Progenitor cell of endocrine pancreas (in vitro differentiated cells): ENCODE measurements at places on chromosomes 6 and 20. TPM values are rescaled to one million over a fixed set of nuclear protein-coding genes. Genes with fewer than 3 reads are reported as not detected.

The MEI4 gene
- 1.9 and 2.6 TPM in 2 replicates for total RNA-seq

- no peaks in the 10 kb centered on the region for H3K27me3 ChIP-seq
- H3K36me3 ChIP-seq: peaks cover 3% of the 10 kb centered on the region
- DNase-seq: no peak
- H3K27ac ChIP-seq: no peak overlapping the region
These were observed 45.2 kb downstream of the PPP1R3G start for GRCh38 chr6:5130135-5130866.

DNA sequence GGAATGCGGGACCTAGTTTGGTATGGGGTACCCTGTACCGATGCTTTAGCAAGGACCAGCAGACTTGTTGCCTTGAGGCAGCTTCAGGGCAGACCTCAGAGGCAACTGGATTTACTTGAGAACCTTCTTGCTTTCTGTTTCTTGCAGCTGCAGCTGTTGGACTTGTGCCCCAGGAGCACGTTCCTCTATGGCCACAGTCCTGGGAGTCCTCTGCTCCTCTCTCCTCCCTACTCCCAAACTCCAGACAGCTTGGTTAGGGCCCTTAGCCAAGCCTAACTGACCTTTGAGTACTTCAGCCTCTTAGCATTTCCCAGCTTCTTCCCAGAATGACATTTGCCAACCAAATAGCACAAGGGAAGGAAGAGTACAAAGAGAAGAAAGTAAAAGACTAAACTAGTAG, 34.7 kb downstream of the GHRH start:
- no peaks in the 10 kb centered on the region for H3K27me3 ChIP-seq
- no peak for DNase-seq
- H3K4me1 ChIP-seq: no peaks in the 10 kb centered on the region
- H3K4me3 ChIP-seq: no peak overlapping the region
- peaks cover 22% of the 10 kb centered on the region for H3K36me3 ChIP-seq

DNA sequence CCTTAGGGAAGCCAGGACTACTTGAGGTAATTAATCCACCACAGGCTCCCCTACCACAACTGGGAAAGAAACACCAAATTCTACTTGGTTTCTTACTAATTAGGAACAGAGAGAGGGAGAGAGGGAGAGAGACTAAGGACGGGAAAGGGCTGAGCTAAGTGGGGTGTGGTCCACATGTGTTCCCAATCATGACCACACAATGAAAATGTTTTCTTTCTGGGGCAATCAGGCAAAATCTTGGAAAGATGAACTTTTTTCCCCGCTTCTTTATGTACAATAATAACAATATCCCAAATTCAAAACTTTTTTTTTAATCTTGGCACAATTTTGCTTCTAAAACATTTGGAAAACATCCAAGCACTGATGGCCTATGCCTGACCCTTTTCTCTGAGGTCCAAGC, 734.4 kb downstream of the MAFB start:
- peaks cover 3% of the 10 kb centered on the region for H3K27me3 ChIP-seq
- no peak overlapping the region for H3K27ac ChIP-seq
- H3K36me3 ChIP-seq: no peaks in the 10 kb centered on the region
- no peak overlapping the region for H3K4me3 ChIP-seq
- no peaks in the 10 kb centered on the region for H3K4me1 ChIP-seq
- no peak for DNase-seq

GRCh38 chr6:167058261-167058660, 59.1 kb downstream of the CEP43 start:
- no peak overlapping the region for H3K27ac ChIP-seq
- H3K4me1 ChIP-seq: no peaks in the 10 kb centered on the region
- H3K4me3 ChIP-seq: no peak overlapping the region
- no peak for DNase-seq

The SLC25A27 gene
- total RNA-seq: 31.9 TPM in 2 replicates

GRCh38 chr20:51335329-51335841, 207.1 kb downstream of the NFATC2 start:
- peaks cover 5% of the 10 kb centered on the region for H3K27me3 ChIP-seq
- H3K4me1 ChIP-seq: no peaks in the 10 kb centered on the region
- no peak overlapping the region for H3K4me3 ChIP-seq
- DNase-seq: no peak
- H3K27ac ChIP-seq: no peak overlapping the region
- no peaks in the 10 kb centered on the region for H3K36me3 ChIP-seq

The EPPIN gene
- total RNA-seq: not detected in 2 replicates

- DNase-seq: no peak
- H3K4me1 ChIP-seq: peaks cover 29% of the 10 kb centered on the region
- no peak overlapping the region for H3K4me3 ChIP-seq
- H3K36me3 ChIP-seq: peaks cover 25% of the 10 kb centered on the region
These were observed 160.3 kb downstream of the KIF16B start for GRCh38 chr20:16412906-16413305.

GRCh38 chr6:141550471-141550870, 582.3 kb upstream of the GJE1 start:
- peaks cover 10% of the 10 kb centered on the region for H3K36me3 ChIP-seq
- no peak overlapping the region for H3K27ac ChIP-seq
- H3K4me3 ChIP-seq: no peak overlapping the region
- H3K4me1 ChIP-seq: peaks cover 6% of the 10 kb centered on the region
- no peaks in the 10 kb centered on the region for H3K27me3 ChIP-seq

GRCh38 chr6:87393026-87393622, 14.6 kb upstream of the CFAP206 start:
- DNase-seq: no peak
- H3K27me3 ChIP-seq: no peaks in the 10 kb centered on the region
- no peak overlapping the region for H3K4me3 ChIP-seq
- no peak overlapping the region for H3K27ac ChIP-seq

DNA sequence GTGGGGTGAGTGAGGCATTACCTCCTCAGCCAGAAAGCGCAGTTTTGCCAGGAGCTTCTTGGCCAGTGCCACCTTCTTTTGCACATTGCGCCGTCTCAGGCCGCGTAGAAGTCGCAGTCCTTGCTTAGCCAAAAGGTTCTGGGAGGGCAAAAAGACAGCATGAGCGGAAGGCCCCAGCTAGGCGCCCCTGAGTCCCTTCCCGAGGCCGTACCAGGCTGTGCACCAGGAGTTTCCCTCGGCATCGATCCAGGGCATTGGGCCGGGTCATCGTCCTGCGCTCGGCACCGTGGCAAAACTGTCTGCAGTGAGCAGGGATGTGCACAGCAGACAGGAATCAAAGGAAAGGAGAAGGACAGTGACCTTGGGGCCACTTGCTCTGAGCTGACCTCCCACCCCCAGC, 20.2 kb upstream of the SPAG4 start:
- no peaks in the 10 kb centered on the region for H3K4me1 ChIP-seq
- H3K27me3 ChIP-seq: peaks cover 55% of the 10 kb centered on the region
- no peak overlapping the region for H3K4me3 ChIP-seq
- H3K36me3 ChIP-seq: no peaks in the 10 kb centered on the region
- DNase-seq: no peak

The CPNE5 gene
- 0.16 and 0.24 TPM in 2 replicates for total RNA-seq

DNA sequence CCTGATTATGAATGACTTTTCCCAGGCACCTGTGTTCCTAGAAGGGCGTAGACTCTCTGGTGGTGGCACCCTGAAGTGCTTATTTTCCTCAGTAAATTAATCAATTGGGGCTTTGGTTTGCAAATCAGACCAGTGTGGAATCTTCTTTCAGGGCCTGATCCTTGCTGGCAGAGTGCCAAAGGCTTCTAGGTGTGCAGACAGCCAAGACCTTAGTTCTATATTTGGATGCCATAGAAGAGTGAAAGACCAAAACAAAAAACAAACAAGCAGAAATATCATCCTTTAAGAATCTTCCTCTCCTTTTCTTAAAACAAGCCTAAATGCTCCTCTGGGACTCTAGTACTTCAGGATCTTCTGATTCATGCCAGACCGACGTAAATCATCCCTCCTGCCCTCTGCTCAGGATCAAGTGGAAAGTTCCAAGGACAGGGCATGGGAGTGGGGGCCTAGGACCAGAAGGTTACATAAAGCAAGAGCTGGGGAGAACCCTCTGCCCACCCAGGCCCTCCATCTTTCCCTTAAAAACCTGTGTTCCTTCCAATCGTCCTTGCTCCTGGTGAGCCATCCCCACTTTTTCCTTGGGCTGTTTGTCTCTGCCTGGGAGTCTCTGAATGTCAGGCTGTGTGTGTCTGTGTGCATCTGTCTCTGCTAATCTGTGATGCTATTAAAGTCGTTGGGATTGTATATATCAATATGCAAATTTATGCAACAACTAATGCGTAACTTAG, 70.5 kb upstream of the MYLIP start:
- no peak overlapping the region for H3K4me3 ChIP-seq
- no peak overlapping the region for H3K27ac ChIP-seq
- H3K27me3 ChIP-seq: peaks cover 41% of the 10 kb centered on the region
- no peak for DNase-seq

GRCh38 chr6:107180099-107180498, 64.8 kb upstream of the BEND3 start:
- no peak overlapping the region for H3K27ac ChIP-seq
- no peak overlapping the region for H3K4me3 ChIP-seq
- H3K4me1 ChIP-seq: no peaks in the 10 kb centered on the region
- H3K36me3 ChIP-seq: no peaks in the 10 kb centered on the region
- DNase-seq: no peak
- H3K27me3 ChIP-seq: no peaks in the 10 kb centered on the region

The CRISP2 gene
- not detected in 2 replicates for total RNA-seq

GRCh38 chr6:166996406-166996805, 2.8 kb upstream of the CEP43 start:
- no peak overlapping the region for H3K27ac ChIP-seq
- no peak for DNase-seq
- H3K27me3 ChIP-seq: no peaks in the 10 kb centered on the region
- peaks cover 19% of the 10 kb centered on the region for H3K4me1 ChIP-seq

DNA sequence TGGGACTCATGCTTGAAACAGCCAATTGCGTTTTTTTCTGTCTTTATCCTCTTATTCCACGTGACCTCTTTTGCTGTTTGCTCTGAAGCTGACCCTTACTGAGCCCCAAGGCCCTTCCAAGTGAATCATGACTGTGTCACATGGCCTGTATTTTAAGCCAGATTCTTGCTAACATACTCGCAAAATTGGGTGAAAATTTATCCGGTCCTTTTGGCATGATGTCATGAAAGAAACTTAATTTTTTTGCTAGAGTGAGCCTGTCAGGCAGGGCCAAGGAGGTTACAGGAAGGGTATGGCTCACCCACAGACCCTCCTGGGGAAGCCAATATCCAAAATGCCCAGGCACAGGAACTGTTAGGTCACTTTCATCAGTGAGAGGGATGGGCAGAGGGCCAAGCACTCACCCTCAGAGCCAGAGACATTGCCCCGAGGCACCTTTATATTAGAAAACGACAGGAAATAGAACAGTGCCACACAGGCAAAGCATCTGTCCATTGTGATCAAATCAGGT, 296.7 kb downstream of the CDH26 start:
- H3K4me1 ChIP-seq: peaks cover 7% of the 10 kb centered on the region

The WFDC12 gene
- not detected in 2 replicates for total RNA-seq

The UST gene
- total RNA-seq: 2.9 and 4.7 TPM in 2 replicates

DNA sequence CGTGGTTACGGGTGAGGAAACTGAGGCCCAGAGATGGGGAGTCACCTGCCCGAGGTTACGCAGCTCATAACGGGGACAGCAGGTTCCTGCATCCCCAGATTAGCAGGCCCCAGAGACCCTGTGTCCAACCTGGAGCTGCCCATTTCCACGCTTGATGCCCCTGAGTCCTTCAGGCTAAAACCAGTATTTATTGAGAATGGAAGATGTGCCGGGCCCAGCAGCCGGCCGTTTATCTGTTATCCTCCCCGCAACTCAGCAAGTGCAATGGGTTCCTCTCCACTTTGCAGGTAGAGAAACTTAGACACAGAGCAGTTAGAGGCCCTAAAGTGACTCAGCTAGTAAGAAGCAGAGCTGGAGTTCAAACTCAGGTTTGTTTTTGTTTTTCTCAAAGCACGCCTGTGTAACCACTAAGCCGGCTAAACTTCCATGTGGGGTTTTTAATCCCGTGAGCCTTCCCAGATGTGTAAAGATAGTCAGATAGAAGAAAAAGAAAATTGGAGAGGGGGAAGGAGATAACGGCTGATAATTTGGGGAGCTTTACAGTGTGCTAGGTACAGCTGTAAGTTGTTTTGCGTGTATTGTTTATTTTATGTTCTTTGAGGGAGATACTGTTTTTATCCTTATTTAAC, 775 bp downstream of the PFDN4 start:
- H3K4me3 ChIP-seq: peak overlapping the region; percentile 87
- no peaks in the 10 kb centered on the region for H3K27me3 ChIP-seq
- H3K4me1 ChIP-seq: peaks cover 7% of the 10 kb centered on the region
- peaks cover 3% of the 10 kb centered on the region for H3K36me3 ChIP-seq
- no peak for DNase-seq

The CDSN gene
- total RNA-seq: not detected in 2 replicates

DNA sequence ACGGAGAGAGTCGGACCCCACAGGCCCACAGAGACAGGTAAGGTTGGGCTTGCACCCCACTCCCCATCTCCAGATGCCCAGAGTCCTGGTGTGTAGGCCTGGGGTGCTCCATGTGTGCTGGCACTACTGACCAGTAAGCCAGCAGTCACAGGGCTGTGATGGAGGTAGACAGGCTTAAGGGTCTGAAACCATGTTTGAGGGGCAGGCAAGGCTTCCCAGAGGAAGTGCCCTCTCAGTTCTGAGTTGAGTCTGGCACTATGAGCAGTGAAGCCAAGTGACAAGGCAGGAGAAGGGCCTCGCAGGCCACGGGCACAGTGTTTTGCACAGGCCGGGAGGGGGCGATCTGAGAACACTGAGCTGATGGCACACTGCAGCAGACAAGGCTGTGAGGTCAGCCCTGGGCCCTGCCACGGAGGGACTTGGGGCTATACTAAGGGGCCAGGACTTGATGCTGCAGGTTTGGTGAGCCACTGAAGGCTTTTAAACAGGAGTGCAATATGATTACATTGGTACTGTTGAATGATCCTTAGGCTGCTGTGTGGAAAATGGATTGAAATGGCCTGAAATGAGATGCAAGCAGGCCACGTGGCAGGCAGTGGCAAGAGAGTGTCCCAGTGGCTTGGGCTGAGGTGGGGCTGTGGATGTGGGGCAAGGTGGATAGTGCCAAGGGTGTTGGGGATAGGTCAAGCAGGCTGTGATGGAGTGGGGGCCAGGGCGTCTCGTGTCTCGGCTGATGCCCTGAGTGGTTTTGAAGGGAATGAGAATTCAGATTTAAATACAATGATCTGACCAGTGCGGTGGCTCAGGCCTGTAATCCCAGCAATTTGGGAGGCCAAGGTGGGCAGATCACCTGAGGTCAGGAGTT, 20.3 kb downstream of the TTBK1 start:
- H3K27me3 ChIP-seq: peaks cover 53% of the 10 kb centered on the region
- H3K4me1 ChIP-seq: peaks cover 15% of the 10 kb centered on the region
- no peaks in the 10 kb centered on the region for H3K36me3 ChIP-seq
- no peak overlapping the region for H3K4me3 ChIP-seq
- peak; percentile 63 for DNase-seq

The ASIP gene
- total RNA-seq: not detected in 2 replicates

DNA sequence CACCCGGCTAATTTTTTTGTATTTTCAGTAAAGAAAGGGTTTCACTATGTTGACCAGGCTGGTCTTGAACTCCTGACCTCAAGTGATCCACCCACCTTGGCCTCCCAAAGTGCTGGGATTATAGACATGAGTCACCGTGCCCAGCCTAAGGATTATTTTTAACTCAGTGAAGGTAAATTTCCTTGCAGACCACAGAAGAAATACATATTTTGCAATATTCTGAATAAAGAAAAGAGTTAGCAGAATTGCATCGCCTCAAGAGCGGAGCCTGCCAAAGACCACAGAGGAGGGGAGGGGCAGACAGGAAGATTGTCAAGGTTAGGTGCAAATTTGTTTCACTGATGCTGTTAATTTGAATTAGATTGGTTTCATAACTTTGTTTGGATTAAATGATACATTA, 47.4 kb downstream of the SOD2 start:
- H3K4me3 ChIP-seq: no peak overlapping the region
- DNase-seq: no peak
- H3K27ac ChIP-seq: no peak overlapping the region
